ENCODE measurements at places on chromosomes 6 and 20. TPM values are rescaled to one million over a fixed set of nuclear protein-coding genes. Genes with fewer than 3 reads are reported as not detected.
A peak's percentile ranks its signal among the peaks of the same experiment; 100 is the strongest.

DNA sequence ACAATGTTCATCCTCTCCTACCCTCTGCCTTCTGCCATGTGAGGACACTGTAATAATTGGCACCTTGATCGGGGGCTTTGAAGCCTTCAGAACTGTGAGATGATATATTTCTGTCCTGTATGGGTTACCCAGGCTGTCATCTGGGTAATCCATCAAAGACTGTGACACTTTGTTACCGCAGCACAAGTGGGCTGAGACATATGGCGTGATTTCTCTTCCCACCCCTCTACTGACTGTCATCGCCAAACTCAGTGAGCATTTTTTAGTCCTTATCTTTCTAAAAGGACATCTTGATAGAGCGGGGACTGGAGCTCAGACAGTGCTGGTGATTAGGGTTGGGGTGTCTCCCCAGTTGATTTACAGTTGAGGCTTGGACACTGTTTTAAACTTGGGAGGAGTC, 10.4 kb upstream of the PLG start:
- DNase-seq = no peak

DNA sequence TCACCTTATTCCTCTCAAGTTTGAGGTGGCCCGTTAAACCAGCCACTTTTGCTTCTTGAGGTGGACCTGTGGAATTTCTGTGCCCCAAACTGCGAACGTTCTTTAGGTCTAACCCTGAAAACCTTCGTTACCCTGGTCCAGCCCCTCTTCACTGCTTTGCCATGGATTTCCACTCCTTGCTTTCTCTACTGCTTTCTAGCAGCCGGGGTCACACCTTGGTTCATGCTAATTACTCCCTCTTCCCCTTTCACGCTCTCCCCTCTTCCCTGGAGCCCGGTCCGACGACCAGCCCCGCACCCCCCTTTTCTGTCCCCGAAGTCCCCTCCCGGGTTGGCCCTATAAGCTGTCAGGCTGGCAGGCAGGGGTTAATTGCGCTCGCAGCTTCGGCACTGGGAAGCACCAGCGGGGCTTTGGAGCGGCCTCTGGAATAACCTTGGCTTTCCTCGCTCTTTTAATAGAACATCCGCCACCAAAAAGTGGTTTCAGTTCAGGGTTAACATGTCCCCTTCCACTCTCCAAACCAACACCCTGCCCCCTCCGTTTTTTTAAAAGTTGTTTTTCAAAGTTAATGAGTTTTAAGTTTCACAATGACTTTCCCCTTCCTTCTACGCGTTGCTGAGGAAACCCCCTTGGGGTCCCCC, 1.4 kb upstream of the HIVEP1 start:
- DNase-seq = peak; percentile 84

DNA sequence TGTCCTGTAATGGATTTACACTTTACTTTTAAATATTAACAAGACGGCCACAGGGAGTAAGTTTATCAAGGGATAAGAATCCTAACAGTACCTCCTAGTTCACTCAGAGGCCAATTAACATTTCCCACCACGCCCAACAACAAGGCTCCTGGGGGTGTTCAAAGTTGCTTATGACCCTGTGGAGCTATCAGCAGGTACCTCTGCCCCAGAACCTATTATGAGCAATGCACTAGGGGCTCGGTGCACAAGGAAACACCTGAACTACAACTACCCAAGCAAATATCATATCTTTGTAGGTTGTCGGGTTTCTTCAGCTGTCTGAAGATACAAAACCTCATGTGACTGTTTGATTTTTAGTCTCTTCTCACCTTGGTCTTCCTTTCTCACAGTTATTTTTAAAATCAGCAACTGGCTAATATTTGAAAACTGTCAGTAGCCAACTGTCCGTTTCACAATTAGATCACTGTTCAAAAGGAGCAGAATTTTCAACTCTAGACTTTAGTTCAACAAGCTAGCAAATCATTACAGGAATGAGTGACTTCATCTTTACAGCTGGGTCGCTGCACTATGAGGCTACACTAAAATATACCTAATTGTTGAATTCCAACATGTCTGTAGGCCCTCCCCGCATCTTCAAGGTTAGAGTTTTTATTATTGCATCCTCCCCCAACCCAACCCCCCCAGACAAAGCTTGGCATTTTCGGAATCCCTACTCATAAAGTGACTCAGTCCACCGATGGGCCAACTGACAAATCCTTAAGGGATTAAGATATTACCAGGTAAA, 38.1 kb downstream of the B4GALT5 start:
- no peak for DNase-seq

- DNase-seq = no peak
Measured at GRCh38 chr20:61803915-61804751, 261.5 kb downstream of the TAF4 start.

DNA sequence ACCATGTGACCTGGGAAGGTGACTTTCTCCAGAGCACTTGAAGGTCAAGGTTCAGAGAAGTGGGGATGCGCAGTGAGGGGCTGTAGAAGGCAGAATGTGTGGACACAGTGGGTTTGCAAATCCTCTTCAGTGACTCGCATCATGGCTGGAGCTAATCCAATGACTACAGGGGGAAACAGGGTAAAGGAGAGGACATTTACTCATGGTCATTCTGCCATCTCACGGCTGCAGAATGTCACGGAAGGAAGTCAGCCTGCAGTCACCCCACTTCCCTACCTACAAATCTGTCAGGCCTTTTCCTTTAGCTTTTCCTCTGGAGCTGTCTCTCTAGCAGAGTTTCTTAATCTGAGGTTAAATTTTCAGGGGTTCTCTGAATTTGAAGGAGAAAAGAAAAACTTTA, 337.6 kb downstream of the CDC5L start:
- no peak for DNase-seq

- peak; percentile 65 for DNase-seq
Measured at GRCh38 chr6:130760006-130760405, 67.2 kb upstream of the SMLR1 start.

Gene SLC17A9
- not detected for total RNA-seq

Gene SRC
- total RNA-seq = 7.3 TPM

DNA sequence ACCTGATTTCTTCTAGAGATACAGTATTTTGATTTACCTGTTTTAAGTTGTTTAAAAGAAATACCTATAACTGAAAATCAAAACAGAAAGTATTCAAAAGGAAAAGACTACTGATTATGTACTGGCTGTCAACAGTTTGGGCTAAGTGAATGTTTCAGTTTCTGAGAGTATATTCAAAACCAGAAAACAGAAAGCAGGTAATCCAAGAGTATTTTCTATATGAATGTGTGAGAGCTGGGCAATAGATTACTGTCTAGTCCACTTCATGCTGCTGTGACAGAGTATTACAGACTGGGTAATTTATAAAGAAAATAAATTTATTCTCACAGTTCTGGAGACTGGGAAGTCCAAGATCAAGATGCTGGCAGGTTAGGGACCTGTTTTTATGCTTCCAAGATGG, 261.0 kb downstream of the ARHGAP18 start:
- no peak for DNase-seq

Gene KIAA1755
- total RNA-seq = not detected

GRCh38 chr20:49976542-49976941, 6.2 kb upstream of the SNAI1 start:
- no peak for DNase-seq

DNA sequence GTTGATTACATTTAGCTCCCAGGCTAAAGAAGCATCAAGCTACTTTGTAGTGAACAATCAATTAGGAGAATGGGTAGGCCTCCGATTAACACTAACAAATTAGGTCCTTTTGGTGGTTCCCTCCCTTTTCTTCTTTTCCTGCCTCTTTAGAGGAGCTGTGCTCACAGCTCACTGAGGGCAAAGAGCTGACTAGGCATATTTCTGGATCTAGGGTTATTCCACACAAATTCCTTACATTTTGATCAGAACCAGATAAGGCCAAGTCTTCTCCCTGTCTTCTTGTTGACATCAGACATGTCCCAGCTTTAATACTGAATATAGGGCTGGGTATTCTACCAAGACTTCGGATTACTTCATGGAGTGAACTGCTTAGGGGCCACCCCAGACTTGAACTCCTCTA, 119.1 kb downstream of the PKHD1 start:
- DNase-seq = no peak

Gene DEFB126
- 5.1 TPM for total RNA-seq

DNA sequence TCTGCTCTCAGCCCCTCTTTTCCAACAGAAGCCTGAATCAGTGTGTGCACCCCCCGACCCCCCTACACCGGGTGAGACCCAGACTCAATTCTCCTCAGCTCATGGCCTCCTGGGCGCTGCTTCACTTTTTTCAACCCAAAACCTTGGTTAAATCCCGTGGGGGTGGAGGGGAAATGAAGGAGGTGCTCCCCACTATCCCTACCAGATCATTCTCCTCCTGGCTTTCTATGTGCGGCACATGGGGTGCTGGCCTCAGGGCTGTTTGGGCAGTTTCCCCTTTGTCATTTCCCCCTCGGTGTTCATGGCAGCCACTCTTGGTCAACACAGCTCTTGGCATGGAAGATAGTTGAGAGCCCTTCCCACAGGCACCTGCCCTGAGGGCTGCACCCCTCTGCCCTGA, 4.6 kb downstream of the CST4 start:
- no peak for DNase-seq

- no peak for DNase-seq
Measured at GRCh38 chr20:63831993-63832686, 1.1 kb upstream of the ZBTB46 start.

DNA sequence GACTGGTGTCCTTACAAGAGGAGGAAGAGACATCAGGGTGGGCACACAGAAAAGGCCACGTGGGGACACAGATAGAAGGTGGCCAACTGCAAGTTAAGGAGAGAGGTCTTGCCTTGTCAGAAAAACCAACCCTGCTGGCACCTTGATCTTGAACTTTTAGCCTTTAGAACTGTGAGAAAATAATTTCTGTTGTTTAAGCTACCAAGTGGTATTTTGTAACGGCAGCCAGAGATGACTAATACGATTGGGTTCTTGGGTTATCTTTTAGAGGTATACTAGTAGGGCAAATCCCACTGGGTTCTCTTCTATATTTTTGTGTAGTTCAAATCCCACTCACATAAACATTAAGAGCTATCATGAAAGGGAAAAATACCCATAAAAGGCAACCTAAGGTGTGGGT, 31.9 kb upstream of the ZBTB24 start:
- DNase-seq = no peak

GRCh38 chr6:7148100-7148822, 40.5 kb downstream of the RREB1 start:
- DNase-seq = no peak

GRCh38 chr6:7933794-7934193, 23.2 kb upstream of the TXNDC5 start:
- DNase-seq = no peak

DNA sequence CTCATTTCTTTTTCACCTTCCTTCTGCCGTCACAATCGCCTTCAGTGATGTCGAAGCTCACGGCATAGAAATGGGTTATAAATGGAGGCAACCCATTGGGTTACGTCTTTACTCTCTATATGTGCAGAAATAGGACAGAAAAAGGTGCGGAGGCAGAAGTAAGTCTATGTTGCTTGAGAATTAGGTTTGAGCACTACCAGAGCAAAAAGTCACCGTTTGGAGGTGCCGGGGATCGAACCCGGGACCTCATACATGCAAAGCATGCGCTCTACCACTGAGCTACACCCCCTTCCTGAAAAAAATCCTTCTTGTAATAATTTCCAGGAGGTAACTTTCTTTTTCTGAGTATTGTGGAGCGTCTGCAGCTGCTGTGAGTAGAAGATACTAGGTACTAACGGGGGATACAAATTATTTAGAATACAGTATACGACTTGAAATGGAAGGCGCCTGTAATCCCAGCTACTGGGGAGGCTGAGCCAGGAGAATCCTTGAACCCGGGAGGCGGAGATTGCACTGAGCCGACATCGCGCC, 134.2 kb downstream of the TRIM27 start:
- peak; percentile 89 for DNase-seq

- no peak for DNase-seq
Measured at GRCh38 chr6:87982134-87982533, 65.5 kb upstream of the SPACA1 start.

GRCh38 chr20:2227861-2228260, 67.9 kb upstream of the TGM3 start:
- DNase-seq = no peak

DNA sequence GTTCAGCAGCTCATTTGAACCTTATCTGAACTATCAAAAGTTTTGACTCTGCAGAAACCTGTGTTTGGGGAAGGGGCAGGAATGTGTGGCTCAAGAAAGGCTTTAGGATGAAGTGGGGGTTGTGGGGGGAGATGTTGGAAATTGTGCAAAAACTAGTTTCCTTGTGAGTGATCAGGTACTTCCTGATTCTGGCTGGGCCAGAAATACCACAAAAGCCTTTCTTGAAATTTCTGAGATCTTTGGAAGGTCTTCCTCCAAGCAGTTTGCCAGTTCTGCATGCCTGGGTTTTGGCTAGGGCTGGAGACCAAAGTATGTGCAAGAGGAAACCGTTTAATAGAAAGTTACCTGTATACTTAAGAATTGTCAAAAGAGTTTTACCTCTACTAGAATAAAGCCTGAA, 116.6 kb downstream of the BMP2 start:
- no peak for DNase-seq

GRCh38 chr6:26339612-26340011, 25.4 kb upstream of the BTN3A2 start:
- no peak for DNase-seq

DNA sequence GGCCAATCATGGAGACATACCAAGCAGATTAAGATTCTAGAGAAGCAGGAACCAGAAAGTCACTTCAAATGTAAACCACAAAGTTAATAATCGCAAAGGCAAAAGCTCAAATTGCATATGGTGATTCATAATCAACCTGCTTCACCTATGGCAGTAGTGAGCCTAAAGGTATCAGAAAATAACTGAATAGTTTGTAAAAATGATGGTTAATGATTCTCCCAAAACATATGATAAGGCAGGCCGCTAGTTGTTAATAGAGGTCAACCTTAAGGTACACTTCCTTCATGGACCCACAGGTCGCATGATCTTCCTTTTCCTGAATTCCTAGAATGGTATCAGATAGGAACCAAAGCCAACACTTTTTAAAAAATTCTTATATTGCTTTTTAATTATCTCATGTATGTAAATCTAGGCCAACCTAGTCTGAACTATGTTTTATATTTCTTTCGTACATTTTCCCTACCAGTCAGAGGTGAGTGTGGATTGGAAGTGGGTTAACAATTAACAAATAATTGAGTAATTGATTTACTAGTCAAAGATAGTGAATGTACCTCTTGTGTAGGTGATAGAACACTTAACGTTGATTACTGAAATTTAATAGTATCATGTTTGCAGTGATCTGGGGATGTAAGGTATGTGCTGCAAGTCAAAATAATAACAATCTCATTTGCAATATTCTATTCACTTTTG, 16.4 kb downstream of the TAAR2 start:
- no peak for DNase-seq

GRCh38 chr20:62433658-62434497, 6.5 kb upstream of the RBBP8NL start:
- no peak for DNase-seq

- DNase-seq = no peak
Measured at GRCh38 chr6:38233161-38233791, 406.5 kb downstream of the BTBD9 start.

Gene SUMO4
- total RNA-seq = not detected

- no peak for DNase-seq
Measured at GRCh38 chr6:169083508-169083874, 170.2 kb downstream of the THBS2 start.

- DNase-seq = no peak
Measured at GRCh38 chr20:2858591-2858990, 14.7 kb upstream of the PTPRA start.

- no peak for DNase-seq
Measured at GRCh38 chr6:32908897-32909296, 31.9 kb downstream of the HLA-DMB start.

Gene SRMS
- total RNA-seq = not detected

Gene HCRTR2
- total RNA-seq = not detected

- no peak for DNase-seq
Measured at GRCh38 chr6:130692659-130693058, 134.5 kb upstream of the SMLR1 start.

Gene COL12A1
- 1.1 TPM for total RNA-seq

All from SK-MEL-5 (cell line).